ENCODE measurements at places on chromosomes 5 and 9. TPM values are rescaled to one million over a fixed set of nuclear protein-coding genes. Genes with fewer than 3 reads are reported as not detected.

HIGD2A gene
- 123 TPM for total RNA-seq

DNA sequence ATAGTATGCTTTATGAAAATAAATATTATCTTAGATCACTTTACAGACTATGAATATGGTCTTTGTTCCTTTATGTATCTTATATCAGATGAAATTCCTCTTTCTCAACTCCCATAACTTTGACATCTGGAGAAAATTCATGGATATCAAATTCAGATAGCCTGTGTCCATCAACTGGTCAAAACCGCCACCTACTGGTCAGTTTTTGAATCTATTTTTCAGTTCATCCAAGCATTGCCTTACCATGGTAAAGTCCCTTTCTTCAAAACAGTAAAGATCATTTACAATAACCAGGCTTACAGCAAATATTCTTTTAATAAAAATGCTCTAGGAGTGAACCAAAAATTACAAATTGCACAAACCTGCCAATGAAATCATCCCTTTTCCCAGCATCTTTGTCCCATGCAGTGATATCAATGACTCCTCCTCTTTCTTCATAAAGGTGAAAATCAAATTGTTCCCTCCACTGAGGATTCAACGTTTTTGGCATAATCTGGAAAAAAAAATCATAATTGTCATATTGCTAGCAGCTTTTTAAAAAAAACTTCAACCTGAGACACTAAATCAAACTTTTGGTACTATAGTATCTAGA is 290.5 kb downstream of the SLF1 start:
- peak; percentile 7 for DNase-seq

GRCh38 chr5:76472335-76473008 is 69.4 kb downstream of the IQGAP2 start:
- no peak for DNase-seq

DNA sequence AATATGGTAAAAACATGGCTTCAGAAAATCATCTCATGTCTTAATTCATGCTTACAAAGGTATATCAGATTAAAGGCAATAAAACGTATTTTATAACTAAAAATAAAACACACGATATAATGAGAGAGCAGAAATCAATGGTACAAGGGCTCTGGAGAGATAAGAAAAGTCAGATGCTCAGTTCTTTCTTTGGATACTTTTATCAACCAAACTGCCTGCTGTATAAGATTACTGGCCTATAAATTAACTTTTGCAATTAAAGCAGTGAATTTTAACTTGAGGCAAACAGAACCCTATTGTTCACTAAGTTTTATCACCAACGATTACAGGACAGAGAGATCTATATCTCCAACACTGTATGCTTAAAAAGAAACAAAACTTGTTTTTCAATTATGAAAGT is 42.1 kb upstream of the HNRNPA0 start:
- no peak for DNase-seq

- DNase-seq, result no peak
Observed at GRCh38 chr5:51373880-51374523, 9.2 kb upstream of the ISL1 start.

PDLIM4 gene
- total RNA-seq, result 129 TPM

MAMDC4 gene
- 4.8 TPM for total RNA-seq

TMEFF1 gene
- total RNA-seq, result 3.5 TPM

- peak; percentile 67 for DNase-seq
Observed at GRCh38 chr9:86406366-86406765, 52.2 kb upstream of the TUT7 start.

DNA sequence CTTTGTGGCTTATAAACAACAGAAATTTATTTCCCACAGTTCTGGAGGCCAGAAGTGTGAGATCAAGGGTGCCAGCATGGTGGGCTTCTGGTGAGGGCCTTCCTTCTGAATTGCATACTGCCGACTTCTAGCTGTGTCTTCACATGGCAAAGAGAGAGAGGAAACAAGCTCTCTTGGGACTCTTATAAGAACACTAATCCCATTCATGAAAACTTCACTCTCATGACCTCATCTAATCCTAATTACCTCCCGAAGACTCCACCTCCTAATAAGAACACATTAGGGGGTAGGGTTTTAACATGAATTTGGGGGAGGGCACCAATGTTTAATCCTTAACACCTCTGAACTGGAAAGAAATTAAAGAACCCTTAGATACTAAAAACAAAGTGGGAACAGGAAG is 75.9 kb upstream of the MINAR2 start:
- no peak for DNase-seq

DNA sequence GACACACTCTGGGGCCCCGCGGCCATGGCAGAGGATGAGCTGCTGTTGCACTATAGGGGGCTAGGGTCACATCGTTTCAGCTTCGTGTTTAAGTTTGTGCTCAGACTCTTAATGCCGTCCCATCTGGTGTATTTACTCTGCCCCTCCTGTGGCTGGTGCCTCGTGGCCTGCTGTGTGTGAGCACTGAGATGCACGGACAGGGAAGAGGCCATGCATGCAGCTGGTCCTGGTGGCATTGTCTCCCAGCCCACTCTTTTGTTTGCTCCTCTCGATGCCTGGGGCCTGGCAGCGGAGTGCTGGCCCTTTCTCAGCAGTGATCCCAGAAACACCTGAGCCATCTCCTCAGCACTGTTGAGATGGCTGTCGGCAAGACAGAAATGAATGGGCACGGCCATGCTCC is 30.0 kb upstream of the PHF2 start:
- no peak for DNase-seq

DNA sequence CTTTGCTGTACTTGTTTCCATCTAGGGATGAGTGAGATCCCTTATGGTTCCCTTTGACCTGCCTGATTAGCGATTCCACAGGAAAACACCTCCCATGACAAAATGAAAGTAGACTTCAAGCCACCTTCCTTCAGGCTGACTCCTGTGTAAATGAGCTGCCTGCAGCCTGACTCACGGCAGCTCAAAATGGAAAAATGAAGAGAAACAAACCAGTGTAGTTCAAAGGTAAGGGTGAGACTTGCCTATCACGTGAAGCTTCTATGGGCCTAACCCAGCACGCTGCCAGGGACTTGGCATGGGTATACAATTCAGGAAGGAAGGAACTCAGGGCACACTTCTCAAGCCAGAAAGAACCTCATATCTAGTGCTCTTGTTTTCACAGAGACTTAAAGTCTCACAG is 110.1 kb upstream of the LRRTM2 start:
- DNase-seq, result peak; percentile 59

PCDHB3 gene
- 0.22 TPM for total RNA-seq

DNA sequence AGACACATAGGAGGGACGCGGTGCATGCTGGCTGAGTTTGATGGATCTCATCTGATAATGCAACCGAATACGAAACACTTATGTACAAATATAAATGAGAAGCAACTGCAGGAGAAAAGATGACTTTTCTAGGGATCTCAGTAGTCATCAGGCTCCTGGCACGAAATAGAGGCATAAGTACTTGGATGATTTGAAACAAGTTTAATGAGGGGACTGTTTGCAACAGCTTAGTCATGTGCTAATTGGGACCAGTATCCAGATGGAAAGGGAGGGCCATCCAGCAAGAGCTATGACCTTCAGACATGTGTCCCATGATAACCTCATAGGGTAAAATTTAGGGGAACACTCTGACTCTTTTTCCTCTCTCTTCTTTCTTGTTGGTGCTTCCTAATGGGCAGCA is 123.0 kb downstream of the EGFLAM start:
- DNase-seq, result no peak

DNA sequence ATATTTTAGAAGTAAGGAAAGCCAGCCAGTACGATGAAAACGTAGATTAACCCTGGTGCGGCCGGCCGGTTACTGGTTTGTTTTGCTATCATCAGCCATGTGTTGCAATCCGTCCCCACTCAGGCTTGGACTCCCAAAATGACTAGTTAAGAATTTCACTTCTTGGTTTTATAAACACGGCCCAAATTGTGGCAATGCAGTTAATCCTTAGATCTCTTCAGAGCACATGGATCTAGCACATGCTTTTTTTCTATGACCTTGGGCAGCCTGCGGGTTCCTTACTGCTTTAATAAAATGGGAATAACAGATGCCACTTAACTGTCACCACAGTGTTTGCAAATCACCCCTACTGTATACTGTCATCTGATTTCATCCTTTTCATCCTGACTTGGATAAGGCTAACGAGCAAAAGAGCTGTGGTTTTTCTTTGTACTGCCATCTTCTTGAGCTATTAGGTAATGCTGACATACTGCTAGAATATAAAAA is 1.5 kb downstream of the NDFIP1 start:
- no peak for DNase-seq

PGM5 gene
- total RNA-seq, result not detected

CYLC2 gene
- total RNA-seq, result not detected
